Stomach (tissue), 19 donors: ENCODE measurements at places on chromosomes 1 and 21. TPM values are rescaled to one million over a fixed set of nuclear protein-coding genes. Genes with fewer than 3 reads are reported as not detected.

DNA sequence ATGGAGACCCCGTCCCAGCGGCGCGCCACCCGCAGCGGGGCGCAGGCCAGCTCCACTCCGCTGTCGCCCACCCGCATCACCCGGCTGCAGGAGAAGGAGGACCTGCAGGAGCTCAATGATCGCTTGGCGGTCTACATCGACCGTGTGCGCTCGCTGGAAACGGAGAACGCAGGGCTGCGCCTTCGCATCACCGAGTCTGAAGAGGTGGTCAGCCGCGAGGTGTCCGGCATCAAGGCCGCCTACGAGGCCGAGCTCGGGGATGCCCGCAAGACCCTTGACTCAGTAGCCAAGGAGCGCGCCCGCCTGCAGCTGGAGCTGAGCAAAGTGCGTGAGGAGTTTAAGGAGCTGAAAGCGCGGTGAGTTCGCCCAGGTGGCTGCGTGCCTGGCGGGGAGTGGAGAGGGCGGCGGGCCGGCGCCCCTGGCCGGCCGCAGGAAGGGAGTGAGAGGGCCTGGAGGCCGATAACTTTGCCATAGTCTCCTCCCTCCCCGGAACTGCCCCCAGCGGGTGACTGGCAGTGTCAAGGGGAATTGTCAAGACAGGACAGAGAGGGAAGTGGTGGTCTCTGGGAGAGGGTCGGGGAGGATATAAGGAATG is 505 bp downstream of the LMNA start:
- H3K27ac ChIP-seq: peak overlapping the region; percentile 97
- no peaks in the 10 kb centered on the region for H3K27me3 ChIP-seq
- peak overlapping the region; percentile 72 for H3K4me3 ChIP-seq
- H3K4me1 ChIP-seq: peaks cover 60% of the 10 kb centered on the region
- DNase-seq: peak; percentile 57
- no peaks in the 10 kb centered on the region for H3K36me3 ChIP-seq

GRCh38 chr1:226738995-226739695 is at the start of gene ITPKB:
ITPKB (minus strand) TSS chr1:226739282; CDS start chr1:226737458, 1,824 bp downstream.
- peak; percentile 92 for DNase-seq
- H3K27me3 ChIP-seq: no peaks in the 10 kb centered on the region
- peak within 1 kb of the TSS; percentile 73 for H3K27ac ChIP-seq
- peaks cover 40% of the 10 kb centered on the region for H3K4me1 ChIP-seq
- H3K36me3 ChIP-seq: peaks cover 7% of the 10 kb centered on the region
- peak within 1 kb of the TSS; percentile 98 for H3K4me3 ChIP-seq

DNA sequence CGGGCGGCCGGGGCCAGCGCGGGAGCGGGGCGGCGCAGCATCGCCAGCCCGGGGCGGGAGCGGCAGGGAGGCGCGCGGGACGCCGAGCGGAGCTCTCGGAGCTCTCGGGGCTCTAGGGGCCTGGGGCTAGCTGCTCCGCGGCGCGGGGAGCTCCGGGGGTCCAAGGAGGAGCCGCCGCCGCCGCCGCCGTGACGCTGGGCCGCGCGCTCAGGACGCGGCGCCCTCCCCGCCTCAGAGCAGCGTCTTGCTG is 147 bp downstream of the CLSTN1 start:
- DNase-seq: no peak
- peak overlapping the region; percentile 89 for H3K4me3 ChIP-seq
- H3K27me3 ChIP-seq: no peaks in the 10 kb centered on the region
- peak overlapping the region; percentile 92 for H3K27ac ChIP-seq
- H3K4me1 ChIP-seq: peaks cover 30% of the 10 kb centered on the region

GRCh38 chr21:31910074-31910470 is 37.3 kb downstream of the HUNK start:
- peaks cover 10% of the 10 kb centered on the region for H3K4me1 ChIP-seq
- H3K4me3 ChIP-seq: no peak overlapping the region
- no peaks in the 10 kb centered on the region for H3K27me3 ChIP-seq
- no peak overlapping the region for H3K27ac ChIP-seq

DNA sequence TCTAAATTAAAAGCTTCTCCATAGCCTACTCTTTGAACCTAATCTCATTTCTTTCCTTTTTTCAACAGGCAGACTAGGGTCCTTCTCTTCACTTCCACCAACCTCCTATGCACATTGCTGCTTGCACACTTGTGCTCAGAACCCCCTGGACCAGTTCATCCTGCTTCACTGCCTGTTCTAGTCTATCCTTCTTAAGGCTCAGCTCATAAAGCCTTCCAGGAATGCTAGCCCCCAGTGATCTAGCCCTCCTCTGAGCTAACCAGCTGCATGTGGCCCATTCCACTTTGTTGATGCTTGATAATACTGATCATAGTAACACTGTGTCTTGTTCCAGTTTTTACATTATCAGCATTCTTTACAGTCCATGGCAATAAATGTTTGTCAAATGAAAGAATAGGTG is 22.9 kb upstream of the PHGDH start:
- H3K4me1 ChIP-seq: no peaks in the 10 kb centered on the region
- no peaks in the 10 kb centered on the region for H3K36me3 ChIP-seq
- H3K27me3 ChIP-seq: no peaks in the 10 kb centered on the region

DNA sequence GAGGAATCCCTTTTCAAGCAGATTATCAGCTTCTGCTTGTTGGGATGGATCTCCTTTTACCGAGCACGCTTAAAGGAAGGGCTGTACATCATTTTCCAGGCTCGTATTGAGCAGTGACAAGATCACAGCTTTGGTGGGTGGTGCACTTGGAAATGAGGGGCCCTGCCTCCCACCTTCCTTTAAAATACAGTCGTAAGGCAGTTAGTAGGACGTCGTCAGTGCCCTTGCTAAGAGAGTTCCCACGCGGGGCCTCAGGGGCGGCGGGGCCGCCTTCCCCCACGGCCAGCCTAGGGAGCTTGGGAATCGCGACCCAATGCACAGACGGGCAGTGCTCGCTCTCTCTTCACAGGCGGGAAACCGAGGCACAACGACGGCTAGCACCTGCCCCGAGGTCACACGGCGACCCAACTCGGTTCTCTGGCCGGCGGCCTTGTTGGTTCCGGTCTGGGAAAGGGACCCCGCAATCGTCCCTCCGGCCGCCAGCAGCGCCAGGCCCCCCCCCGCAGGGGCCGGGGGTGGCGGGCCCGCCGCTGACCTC is 58.6 kb downstream of the H3-3A start:
- H3K27me3 ChIP-seq: no peaks in the 10 kb centered on the region
- H3K27ac ChIP-seq: peak overlapping the region; percentile 91
- H3K36me3 ChIP-seq: no peaks in the 10 kb centered on the region
- H3K4me3 ChIP-seq: peak overlapping the region; percentile 75
- H3K4me1 ChIP-seq: peaks cover 43% of the 10 kb centered on the region

GRCh38 chr1:107963008-107963407 is 2.0 kb downstream of the VAV3 start:
- peaks cover 11% of the 10 kb centered on the region for H3K27me3 ChIP-seq
- DNase-seq: no peak
- H3K4me3 ChIP-seq: peak overlapping the region; percentile 52
- H3K36me3 ChIP-seq: no peaks in the 10 kb centered on the region
- peaks cover 29% of the 10 kb centered on the region for H3K4me1 ChIP-seq

The KRTAP11-1 gene
- not detected for polyA plus RNA-seq
